AML-193 (cell line): ENCODE measurements at places on chromosomes 6 and 20.
A peak's percentile ranks its signal among the peaks of the same experiment; 100 is the strongest.

GRCh38 chr6:138226700-138227315 lies 8.5 kb upstream of the PBOV1 start:
- no peak for DNase-seq

GRCh38 chr6:91653076-91653723 lies 1066.3 kb upstream of the MAP3K7 start:
- no peak for DNase-seq

DNA sequence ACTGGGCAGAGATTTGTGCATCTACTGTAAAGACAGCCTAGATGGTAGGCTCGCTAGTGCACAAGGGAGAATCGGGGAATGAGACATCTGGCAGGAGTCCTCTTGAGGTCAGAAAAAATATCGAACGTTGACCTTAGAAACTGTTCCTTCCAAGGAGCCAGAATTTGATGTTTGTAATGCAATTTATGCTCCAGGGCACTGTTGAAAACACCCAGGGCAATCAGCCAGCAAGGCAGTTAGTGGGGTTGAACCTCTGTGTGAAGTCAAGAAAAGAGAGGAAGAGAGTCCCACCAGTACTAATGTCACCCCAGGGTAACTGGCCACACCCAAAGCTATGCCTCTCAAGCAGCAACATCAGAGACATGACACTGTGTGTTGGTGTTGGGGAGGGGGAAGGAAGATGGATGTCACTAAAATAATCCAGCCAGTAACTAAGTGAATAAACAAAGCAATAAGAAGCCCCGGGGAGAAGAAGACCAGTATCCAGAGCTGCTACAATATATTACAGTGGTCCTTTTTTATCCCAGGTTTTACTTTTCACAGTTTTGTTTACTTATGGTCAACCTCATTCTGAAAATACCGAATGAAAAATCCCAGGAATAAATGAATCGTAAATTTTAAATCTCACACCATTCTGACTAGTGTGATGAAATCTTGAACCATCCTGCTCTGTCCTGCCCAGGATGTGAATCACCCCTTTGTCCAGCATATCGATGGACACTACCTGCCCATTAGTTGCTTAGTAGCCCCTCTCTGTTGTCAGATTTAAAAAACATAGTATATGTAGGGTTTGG lies 32.9 kb upstream of the PDE10A start:
- DNase-seq, result no peak

DNA sequence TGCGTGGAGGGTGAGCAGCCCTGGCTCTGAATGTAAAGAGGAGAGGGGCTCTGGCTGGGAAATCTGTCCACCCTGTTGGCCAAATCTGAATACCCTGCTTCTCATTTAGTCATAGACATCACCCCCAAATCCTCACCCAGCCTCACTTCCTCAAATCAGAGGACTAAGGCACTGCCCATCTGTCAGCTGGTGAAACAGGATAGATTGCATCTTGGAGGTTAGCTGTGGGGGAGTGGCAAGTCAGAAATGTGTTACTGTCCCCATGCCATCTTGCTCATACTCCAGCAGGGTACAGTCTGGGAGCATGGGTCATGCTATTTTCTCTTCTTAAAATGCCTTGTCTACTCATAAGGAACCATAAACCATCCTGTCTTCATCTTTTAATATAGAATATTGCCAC lies 9.5 kb upstream of the DTNBP1 start:
- peak; percentile 87 for DNase-seq

- no peak for DNase-seq
These were observed 557.3 kb upstream of the CDH4 start for GRCh38 chr20:60694763-60695162.

DNA sequence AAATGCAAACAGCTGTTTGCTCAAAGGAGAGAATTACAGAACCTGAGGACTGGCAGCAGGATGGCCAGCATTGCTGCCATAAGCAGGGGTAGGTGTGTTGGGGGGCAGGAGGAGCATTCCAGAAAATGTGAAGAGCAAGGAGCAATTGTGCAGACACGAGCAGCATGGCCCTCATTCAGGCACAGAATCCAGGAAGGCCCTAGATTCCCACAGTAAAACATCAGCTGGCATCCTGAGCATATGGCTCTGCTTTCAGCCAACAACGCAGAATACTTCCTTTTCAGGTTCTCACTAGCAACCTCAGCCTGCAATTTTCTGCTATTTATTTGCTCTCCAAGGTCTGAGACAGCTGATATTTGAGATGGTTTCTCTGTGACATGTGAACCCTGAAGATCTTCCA lies 243.4 kb upstream of the POU3F2 start:
- no peak for DNase-seq

GRCh38 chr6:33117811-33118277 lies 42.1 kb downstream of the HLA-DPB1 start:
- DNase-seq, result no peak

- DNase-seq, result no peak
These were observed 29.6 kb downstream of the RNASET2 start for GRCh38 chr6:166926748-166927147.

DNA sequence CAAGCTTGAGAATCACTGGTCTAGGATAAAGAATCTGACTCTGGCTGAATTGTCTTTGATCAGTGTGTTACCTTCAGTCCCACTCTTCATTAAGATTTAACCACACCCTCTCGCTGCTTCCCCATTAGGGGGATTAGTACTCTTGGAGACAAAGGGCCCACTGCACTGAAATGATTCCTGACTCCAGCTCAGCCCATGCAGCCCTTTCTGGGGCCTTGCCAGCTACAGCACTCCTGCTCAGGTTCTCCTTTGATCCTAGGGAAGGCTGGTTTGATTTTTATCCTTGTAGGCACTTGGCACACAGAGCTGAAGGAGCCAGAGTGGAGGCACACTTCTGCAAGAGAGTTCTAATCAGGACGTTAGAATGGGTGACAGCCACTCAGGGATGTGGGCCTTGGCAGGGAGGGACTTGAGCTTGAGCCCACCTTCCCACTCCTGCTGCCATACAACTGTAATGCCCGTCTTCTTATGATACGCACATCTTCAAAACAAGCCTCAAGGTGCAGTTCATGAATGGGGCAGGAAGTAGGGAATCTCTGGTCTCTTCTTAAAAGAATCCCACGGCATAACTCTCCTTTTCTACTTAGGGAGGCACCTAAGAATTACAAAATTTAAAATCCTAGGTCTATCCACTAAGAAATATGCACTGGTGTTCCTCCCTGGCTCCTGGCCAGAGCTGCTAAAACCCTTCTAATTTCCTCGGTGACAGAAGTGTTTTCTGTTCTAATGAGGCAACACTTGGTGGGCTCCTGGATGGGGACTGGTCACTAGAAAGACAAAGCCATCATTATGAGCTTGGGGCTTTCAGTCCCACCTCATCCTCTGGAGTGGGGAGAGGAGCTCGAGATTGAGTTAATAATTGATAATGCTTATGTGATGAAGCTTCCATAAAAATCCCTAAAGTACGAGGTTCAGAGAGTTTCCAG lies 1.5 kb upstream of the SLA2 start:
- no peak for DNase-seq

DNA sequence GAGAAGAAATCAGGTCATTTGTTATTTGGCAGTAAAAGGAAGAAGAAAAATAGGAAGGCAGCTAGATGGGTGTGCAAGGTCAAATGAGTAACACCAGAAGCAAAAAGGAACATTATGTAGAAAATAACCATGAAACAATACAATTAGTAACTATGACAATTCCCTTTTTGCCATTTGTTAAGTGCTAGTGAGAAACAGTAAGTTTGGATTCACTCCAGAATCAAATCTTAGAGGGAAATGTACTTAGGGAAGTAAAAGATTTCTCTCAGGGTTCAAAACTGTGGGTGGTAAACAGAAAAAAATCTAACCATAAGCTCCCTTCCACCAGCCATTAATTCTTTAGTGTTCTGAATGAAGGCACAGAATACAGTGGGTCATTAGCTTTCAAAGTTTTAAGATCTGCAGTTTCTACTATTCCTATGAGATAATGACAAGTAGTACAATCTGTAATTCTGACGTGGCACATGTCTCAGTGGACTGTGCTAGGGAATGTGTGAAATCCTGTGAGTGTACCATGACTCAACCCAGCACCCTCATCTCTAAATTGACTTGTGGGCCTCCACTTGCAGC lies 17.1 kb downstream of the REPS1 start:
- no peak for DNase-seq

GRCh38 chr6:134531611-134532010 lies 213.7 kb upstream of the SGK1 start:
- DNase-seq, result no peak

- DNase-seq, result no peak
These were observed 3.3 kb upstream of the OXT start for GRCh38 chr20:3068075-3068474.

DNA sequence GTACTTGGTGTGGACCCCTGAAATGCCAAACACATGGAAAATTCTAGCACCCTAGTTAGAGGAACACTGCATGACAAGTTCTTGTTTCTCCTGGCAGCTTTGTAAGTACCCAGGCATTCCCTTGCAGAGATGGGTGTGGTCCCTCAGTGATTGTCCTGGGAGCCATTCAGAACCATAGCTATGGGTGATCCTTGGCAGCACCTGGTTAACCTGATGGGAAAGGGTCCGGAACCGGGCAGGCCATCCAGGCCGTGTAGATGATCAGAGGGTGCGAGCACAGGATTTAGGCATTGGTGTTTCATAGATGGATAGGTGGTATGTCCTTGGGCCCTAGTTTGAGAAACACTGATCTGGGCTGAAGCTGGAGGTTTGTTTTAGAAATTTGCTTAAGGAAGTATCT lies 95.8 kb downstream of the RPP40 start:
- no peak for DNase-seq

DNA sequence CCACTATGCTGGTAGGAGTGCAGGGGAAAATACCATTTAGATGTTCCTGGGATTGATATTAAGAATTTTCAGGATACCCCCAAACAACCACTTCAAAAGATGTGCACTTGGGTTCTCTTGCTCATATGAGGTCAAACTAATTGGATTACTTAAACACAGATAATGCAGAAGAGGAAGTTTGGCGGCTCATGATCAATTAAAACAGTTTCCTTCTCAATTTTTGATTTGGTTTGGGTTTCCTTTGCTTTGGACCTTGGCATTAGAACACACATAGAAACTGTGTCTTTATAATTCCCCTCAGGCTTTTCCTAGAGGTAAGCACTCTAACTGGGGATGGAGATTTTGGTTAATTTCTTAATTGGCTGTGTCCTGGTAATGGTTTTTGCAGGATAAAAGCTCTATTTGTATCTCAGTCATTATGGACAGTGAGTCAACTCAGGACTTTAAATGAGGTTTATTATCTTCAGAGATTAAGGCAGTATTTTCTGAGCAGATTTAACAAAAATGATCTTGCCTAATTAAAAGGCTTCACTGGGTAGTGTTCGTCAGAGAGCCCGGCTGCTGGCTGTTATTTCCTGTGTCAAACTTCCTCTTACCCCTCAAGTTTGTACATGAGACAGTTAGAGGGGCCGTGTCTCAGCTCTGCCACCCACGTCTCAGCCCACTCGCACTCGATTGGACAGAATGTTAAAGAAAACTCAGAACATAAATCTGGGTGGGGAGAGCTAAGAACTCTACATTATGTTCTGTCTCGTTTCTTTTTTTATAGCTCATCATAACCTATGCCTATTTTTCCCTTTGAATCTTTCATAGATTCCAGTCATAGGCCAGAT lies 50.3 kb upstream of the PREP start:
- DNase-seq, result peak; percentile 39

GRCh38 chr6:96116674-96117073 lies 100.9 kb downstream of the FUT9 start:
- DNase-seq, result no peak

- no peak for DNase-seq
These were observed 17.9 kb downstream of the RRBP1 start for GRCh38 chr20:17664025-17664633.

- DNase-seq, result no peak
These were observed 23.0 kb upstream of the RBPJL start for GRCh38 chr20:45283551-45284057.

DNA sequence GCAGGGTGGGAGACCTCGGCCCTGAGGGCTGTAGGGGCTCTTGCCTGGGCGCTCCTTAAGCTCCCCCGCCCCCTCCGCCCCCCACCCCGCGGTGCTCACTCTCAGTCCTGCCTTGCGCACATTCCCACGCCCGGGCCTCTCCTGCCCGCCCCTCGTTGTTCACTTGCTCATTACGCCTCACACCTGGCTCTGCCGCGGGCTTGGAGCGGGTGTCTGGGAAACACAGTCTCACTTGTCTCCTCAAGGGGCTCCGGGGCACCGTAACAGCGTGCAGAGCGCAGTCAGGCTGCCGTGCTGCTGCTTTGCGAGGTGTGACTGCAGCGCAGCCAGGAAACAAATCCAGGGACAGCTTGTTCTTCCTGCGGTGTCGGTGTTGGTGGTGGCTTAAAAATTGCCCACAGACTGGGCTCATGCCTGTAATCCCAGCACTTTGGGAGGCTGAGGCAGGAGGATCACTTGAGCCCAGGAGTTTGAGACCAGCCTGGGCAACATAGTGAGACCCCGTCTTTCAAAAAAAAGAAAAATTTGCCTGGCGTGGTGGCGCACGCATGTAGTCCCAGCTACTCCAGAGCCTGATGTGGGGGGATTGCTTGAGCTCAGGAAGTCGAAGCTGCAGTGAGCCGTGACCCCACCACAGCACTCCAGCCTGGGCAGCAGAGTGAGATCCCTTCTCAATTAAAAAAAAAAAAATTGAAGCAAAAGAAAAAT lies 4.6 kb downstream of the NPBWR2 start:
- no peak for DNase-seq

DNA sequence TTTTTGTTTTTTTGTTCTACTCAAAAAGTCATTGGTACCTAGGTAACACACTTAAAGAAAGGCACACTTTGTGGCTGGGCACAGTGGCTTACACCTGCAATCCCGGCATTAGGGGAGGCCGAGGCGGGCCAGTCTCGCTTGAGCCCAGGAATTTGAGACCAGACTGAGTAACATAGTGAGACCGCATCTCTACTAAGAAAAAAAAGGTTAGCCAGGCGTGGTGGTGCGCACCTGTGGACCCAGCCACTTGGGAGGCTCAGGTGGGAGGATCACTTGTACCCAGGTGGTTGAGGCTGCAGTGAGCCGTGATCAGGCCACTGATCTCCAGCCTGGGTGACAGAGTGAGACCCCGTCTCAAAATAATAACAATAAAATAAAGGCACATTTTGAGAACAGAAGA lies 67.4 kb upstream of the BHLHE23 start:
- no peak for DNase-seq

DNA sequence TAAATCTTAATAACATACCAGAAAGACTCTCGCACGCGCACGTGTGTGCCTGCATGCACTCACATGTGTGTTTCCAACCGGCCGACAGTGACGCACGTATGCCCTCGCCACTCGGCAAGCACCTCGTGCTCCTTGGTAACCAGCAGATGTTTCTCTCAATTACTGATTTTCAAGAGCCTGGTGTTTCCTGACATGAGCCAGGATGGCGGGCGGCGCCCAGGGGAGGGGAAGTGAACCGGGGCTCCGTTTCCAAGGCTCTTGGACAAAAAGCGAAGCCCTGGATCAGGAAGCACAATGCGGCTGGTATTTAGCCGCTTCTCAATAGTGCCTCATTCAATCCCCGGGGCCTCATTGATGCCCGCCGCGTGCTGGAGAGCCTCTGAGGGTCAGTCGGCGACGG lies 37.7 kb downstream of the PMEPA1 start:
- DNase-seq, result no peak

- DNase-seq, result no peak
These were observed 411.0 kb upstream of the AGPAT4 start for GRCh38 chr6:161684731-161685475.

GRCh38 chr6:30013291-30013922 lies 47.7 kb upstream of the POLR1H start:
- DNase-seq, result peak; percentile 17

GRCh38 chr6:117195728-117196127 lies 69.6 kb upstream of the VGLL2 start:
- DNase-seq, result no peak
